ENCODE measurements at places on chromosomes 12 and 14. TPM values are rescaled to one million over a fixed set of nuclear protein-coding genes. Genes with fewer than 3 reads are reported as not detected.

GRCh38 chr14:24673059-24673458 lies 39.1 kb upstream of the GZMB start:
- no peak for DNase-seq
- peaks cover 51% of the 10 kb centered on the region for H3K27me3 ChIP-seq
- no peak overlapping the region for H3K4me3 ChIP-seq
- no peaks in the 10 kb centered on the region for H3K4me1 ChIP-seq
- H3K36me3 ChIP-seq, result no peaks in the 10 kb centered on the region

DNA sequence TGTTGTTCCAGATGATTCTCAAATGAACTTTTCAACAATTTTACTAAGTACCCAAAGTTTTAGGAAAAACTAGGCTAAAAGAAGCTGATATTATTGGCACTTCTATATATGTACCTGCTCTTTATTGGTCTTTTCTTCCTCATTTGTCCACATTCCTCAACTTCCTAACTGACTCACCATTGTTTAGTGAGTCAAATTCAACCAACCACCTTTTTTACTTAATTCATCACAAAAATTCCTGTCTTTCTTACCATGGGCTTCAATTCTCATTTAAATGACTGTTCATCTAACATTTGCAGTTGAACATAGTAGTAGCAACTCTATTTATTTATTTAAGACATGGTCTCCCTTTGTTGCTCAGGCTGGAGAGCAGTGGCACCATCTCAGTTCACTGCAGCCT lies 47.6 kb upstream of the SLC2A13 start:
- peaks cover 8% of the 10 kb centered on the region for H3K4me1 ChIP-seq
- no peaks in the 10 kb centered on the region for H3K27me3 ChIP-seq
- H3K4me3 ChIP-seq, result no peak overlapping the region
- H3K36me3 ChIP-seq, result no peaks in the 10 kb centered on the region

The A2ML1 gene
- 0.24 TPM for total RNA-seq

The RIMBP2 gene
- total RNA-seq, result 6.1 TPM

DNA sequence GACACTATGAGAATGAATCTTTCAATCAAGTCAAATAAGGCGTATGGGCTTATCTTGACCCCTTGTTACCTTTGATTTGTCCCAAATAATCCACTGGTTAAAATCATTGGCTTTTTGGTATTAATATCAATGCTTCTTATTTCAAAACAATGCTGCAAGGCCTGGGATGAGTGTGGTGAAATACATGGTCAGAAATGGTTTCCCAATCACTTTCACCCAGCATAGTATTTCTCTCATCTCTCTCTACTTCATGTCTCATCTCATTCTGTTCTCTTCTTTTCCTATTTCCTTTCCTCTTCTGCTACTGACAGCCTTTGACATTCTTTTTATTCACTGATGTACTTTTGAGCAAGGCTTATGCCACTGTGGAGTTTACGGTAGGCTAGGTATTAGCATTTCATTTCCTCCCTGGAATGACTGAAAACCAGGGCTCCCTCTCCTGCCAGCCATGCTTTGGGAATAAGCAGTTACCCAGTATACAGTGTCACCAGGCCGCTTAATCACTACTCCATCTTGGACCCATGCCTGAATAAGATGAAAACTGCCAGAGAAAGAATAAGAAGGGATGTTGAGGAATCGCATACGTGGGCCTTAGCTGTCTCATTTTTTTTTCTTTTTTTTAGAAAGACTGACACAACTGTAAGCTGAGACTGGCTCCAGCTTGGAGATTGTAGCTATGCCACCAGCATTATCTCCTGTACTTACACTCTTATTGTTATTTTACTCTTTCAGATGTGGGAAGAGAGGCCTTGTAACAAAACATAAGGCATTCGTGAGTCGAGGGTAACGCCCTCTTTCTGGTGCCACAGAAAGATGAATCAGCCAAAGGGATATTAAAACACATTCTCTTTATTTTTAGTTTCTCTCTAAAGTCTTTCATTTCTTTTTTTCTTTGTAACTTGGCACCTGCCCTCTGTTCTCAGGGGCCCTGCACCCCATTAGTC lies 53.5 kb downstream of the IGF1 start:
- H3K4me3 ChIP-seq, result no peak overlapping the region
- no peak overlapping the region for H3K27ac ChIP-seq
- H3K27me3 ChIP-seq, result no peaks in the 10 kb centered on the region
- DNase-seq, result no peak
- H3K4me1 ChIP-seq, result no peaks in the 10 kb centered on the region
- H3K36me3 ChIP-seq, result no peaks in the 10 kb centered on the region

- peaks cover 18% of the 10 kb centered on the region for H3K4me1 ChIP-seq
- H3K4me3 ChIP-seq, result peak overlapping the region; percentile 99
- peak; percentile 66 for DNase-seq
- peaks cover 30% of the 10 kb centered on the region for H3K36me3 ChIP-seq
- no peaks in the 10 kb centered on the region for H3K27me3 ChIP-seq
Measured at GRCh38 chr12:70366581-70367257, 629 bp downstream of the KCNMB4 start.

The MSI1 gene
- total RNA-seq, result 1.4 TPM

The CSRP2 gene
- 11.7 TPM for total RNA-seq

- DNase-seq, result no peak
- no peaks in the 10 kb centered on the region for H3K27me3 ChIP-seq
- H3K4me3 ChIP-seq, result no peak overlapping the region
- peaks cover 88% of the 10 kb centered on the region for H3K36me3 ChIP-seq
Measured at GRCh38 chr12:53467880-53468279, 16.0 kb downstream of the PCBP2 start.

The GPHN gene
- 34.9 TPM for total RNA-seq

The GPR84 gene
- not detected for total RNA-seq

The TAS2R30 gene
- 2.8 TPM for total RNA-seq

GRCh38 chr12:106274012-106274411 lies 26.2 kb upstream of the CKAP4 start:
- no peaks in the 10 kb centered on the region for H3K27me3 ChIP-seq
- H3K27ac ChIP-seq, result no peak overlapping the region
- DNase-seq, result no peak
- H3K4me1 ChIP-seq, result peaks cover 29% of the 10 kb centered on the region
- H3K4me3 ChIP-seq, result no peak overlapping the region
- H3K36me3 ChIP-seq, result no peaks in the 10 kb centered on the region

- peaks cover 36% of the 10 kb centered on the region for H3K36me3 ChIP-seq
- peaks cover 52% of the 10 kb centered on the region for H3K4me1 ChIP-seq
- peaks cover 15% of the 10 kb centered on the region for H3K27me3 ChIP-seq
- DNase-seq, result peak; percentile 76
- peak overlapping the region; percentile 41 for H3K4me3 ChIP-seq
- peak overlapping the region; percentile 22 for H3K27ac ChIP-seq
Measured at GRCh38 chr12:132284071-132284826, 45.1 kb downstream of the GALNT9 start.

- no peaks in the 10 kb centered on the region for H3K27me3 ChIP-seq
- H3K36me3 ChIP-seq, result no peaks in the 10 kb centered on the region
- H3K4me3 ChIP-seq, result peak overlapping the region; percentile 2
- H3K4me1 ChIP-seq, result peaks cover 40% of the 10 kb centered on the region
Measured at GRCh38 chr12:102690253-102690652, 209.9 kb upstream of the IGF1 start.

The PMCH gene
- not detected for total RNA-seq

DNA sequence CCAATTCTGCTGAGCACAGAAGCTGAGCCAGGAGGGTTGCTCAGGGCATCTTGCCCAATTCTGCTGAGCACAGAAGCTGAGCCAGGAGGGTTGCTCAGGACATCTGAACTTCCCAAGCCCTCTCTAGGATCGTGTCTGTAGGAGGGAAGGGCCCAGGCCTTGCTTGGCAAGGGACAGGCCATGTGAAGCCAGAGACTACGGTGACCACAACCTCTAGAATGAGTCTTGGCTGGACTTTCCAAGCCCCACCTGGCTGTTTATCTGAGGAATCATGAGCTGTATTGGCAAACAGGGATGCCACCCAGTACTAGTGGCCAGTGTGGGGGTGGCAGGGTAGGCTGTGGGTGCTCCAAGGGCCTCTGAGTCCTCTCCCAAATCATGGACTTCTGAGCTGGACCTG lies 7.7 kb upstream of the SERPINA6 start:
- no peaks in the 10 kb centered on the region for H3K4me1 ChIP-seq
- H3K27me3 ChIP-seq, result no peaks in the 10 kb centered on the region
- H3K27ac ChIP-seq, result no peak overlapping the region
- no peak for DNase-seq
- no peak overlapping the region for H3K4me3 ChIP-seq

The CCDC175 gene
- total RNA-seq, result not detected

The NCOR2 gene
- 348 TPM for total RNA-seq

The COX8C gene
- not detected for total RNA-seq

The USP44 gene
- 13.3 TPM for total RNA-seq

DNA sequence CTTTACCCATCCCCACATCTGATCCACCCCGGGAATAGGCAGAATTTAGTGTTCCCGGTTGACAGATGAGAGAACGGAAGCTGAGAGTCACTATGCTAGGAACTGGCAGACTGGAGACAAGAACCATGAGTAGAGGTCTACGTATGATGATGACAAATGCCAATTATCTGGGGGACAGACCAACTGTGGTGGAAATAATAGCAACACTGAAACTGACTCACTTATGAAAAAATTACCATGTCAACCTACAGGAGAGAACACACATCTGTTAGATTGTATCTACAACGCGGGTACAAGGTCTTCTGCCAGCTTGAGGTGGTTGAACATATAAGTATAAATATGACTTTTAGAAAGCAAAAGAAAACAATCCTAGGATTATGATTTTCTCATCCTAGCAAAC lies 15.4 kb upstream of the SELPLG start:
- H3K27ac ChIP-seq, result no peak overlapping the region
- no peak overlapping the region for H3K4me3 ChIP-seq
- H3K36me3 ChIP-seq, result peaks cover 67% of the 10 kb centered on the region
- peaks cover 20% of the 10 kb centered on the region for H3K4me1 ChIP-seq

The IL31 gene
- not detected for total RNA-seq

The FOXG1 gene
- total RNA-seq, result not detected

- H3K4me3 ChIP-seq, result no peak overlapping the region
- H3K4me1 ChIP-seq, result peaks cover 21% of the 10 kb centered on the region
- DNase-seq, result no peak
- no peaks in the 10 kb centered on the region for H3K36me3 ChIP-seq
Measured at GRCh38 chr14:29240066-29240465, 473.5 kb downstream of the FOXG1 start.

The LTBR gene
- 167 TPM for total RNA-seq

The KRT5 gene
- 0.32 TPM for total RNA-seq

The SPTLC2 gene
- total RNA-seq, result 45.9 TPM

- DNase-seq, result no peak
- no peak overlapping the region for H3K4me3 ChIP-seq
- no peak overlapping the region for H3K27ac ChIP-seq
- H3K36me3 ChIP-seq, result no peaks in the 10 kb centered on the region
- no peaks in the 10 kb centered on the region for H3K4me1 ChIP-seq
Measured at GRCh38 chr12:24027352-24027751, 77.9 kb upstream of the SOX5 start.

DNA sequence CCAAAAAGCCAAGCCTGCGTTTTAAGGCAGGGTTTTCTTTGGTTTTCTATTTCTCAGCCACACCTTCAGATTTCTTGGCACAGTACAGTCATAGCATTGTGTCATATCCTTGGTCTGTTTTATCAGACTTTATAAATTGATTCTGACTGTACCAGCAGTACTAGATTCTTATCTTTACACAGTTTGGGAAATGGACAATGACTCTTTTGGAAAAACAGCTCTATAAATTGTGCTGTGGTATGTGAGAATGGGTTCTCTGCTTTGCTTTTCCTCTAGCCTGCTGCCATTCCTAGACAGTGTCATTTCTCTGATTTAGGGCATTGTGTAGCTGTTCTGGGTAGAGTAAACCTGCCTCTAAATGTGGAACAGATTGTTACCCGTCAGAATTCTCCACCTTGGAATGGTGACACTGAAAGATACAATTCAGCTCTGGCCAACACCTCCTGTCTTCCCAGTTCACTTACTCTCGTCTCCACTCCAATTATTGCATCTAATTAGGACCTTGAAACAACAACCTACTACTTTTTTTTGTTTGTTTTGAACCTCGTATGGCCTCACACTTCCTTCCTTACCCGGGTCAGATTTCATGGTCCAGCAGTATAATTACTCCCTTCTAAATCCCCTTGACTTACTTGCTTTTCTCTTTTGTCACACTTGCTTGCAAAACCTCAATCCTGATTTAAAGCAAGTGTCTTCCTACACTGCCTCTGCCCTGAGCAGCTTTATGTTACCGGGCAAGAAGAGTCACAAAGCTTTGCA lies 226.3 kb downstream of the ERC1 start:
- H3K4me3 ChIP-seq, result no peak overlapping the region
- H3K4me1 ChIP-seq, result peaks cover 1% of the 10 kb centered on the region
- DNase-seq, result peak; percentile 13
- no peaks in the 10 kb centered on the region for H3K27me3 ChIP-seq
- H3K36me3 ChIP-seq, result no peaks in the 10 kb centered on the region
- no peak overlapping the region for H3K27ac ChIP-seq

DNA sequence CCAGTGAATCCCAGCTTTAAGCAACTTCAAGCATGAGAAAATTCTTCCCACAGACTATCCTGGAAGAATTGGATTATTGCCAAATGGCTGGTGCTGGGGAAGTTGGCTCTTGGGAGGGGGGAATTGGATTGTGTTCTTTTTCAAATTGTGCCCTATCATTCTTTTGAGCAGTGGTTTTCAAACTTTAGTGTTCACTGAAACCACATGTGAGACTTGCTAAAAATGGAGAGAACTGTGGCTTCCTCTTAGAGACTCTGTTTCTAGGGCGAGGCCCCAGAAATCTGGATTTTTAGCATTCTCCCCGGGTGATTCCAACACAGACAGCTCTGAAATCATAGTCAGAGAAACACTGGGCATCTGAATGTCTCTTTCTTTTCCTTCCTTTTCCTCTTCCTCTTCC lies 14.3 kb upstream of the OTUB2 start:
- no peaks in the 10 kb centered on the region for H3K27me3 ChIP-seq
- no peak for DNase-seq
- H3K36me3 ChIP-seq, result no peaks in the 10 kb centered on the region
- H3K27ac ChIP-seq, result no peak overlapping the region

All from Calu3 (cell line).